ENCODE measurements at places on chromosomes 6 and 20.

- no peak for DNase-seq
Observed at GRCh38 chr20:35592339-35592974, 23.2 kb upstream of the SPAG4 start.

GRCh38 chr6:134934793-134935485 lies 15.0 kb downstream of the ALDH8A1 start:
- no peak for DNase-seq

- DNase-seq = no peak
Observed at GRCh38 chr20:17972121-17972520, 3.3 kb downstream of the MGME1 start.

GRCh38 chr20:25203871-25204320 lies 8.4 kb downstream of the ENTPD6 start:
- DNase-seq = no peak

DNA sequence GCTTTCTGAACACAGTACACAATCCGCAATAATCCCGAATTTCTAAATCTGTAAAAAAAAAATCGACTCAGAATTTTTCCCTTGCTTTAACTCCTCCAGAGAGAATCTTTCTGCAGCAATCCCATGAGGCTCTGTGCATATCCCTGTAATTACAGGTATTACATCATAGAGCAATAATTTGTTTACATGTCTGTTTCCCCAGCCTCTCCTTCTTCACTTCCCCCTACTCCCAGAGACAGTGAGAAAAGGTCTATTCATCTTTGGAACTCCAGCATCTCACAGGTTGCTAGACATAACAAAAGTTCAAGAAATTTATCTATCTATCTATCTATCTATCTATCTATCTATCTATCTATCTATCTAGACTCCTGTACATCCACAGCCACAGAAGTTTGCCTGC lies 26.0 kb downstream of the KLHL31 start:
- DNase-seq = no peak

GRCh38 chr6:55282115-55282514 lies 45.2 kb upstream of the GFRAL start:
- no peak for DNase-seq

- no peak for DNase-seq
Observed at GRCh38 chr6:162226803-162227202, 500.8 kb downstream of the PRKN start.

- no peak for DNase-seq
Observed at GRCh38 chr6:1412901-1413300, 23.5 kb downstream of the FOXF2 start.

GRCh38 chr6:43455531-43456428 lies at the start of gene DLK2:
Gene DLK2 (minus strand): TSS chr6:43455548. CDS start chr6:43454825, 723 bp downstream.
- DNase-seq = peak; percentile 37

GRCh38 chr20:35828434-35828833 lies 56.6 kb downstream of the PHF20 start:
- DNase-seq = no peak

DNA sequence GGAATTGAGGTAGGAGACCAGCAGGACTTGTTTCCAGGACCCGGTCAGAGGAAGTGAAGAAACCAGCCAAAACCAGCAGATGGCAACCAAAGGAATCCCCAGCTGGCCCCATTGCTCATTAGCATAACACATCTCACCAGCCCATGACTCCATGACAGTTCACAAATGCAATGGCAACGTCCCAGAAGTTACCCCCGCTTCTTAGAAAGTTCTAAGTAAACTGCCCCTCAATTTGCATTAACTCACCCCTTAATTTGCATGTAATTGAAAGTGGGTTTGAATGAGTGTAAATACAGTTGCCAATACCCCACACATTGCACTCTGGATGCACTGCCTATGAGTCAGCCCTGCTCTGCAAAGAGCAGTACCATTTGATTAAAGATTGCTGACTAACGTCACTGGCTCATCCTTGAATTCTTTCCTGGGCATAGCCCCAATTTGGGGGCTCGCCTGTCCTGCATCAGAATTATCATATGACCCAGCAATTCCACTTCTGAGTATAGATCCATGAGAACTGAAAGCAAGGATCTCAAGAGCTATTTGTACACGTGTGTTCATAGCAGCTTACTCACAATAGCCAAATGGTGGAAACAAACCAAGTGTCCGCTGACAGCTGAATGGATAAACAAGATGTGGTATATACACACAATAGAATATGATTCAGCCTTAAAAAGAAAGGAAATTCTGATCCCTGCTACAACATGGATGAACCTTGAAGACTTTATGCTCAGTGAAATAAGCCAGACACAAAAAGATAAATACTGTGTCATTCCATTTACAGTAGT lies 36.4 kb downstream of the MYLK4 start:
- peak; percentile 21 for DNase-seq

DNA sequence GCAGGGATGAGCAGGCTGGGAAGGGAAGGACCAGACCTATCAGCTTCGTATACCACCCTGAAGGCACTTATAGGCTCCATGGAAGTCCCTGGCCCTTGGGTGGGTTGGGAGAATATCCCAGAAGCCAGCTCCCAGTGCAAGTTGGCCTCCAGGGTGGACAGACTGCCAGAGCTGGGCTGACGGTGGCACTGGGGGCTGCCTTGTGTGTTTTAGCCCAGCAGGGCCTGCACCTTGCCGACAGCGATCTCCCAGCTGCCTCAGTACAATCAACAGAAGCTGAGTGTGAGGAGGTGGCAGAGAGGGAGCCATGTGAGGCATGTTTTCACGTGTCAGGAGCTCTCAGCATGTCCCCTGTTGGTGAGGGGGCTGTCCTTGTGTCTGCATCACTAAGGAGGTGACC lies 159.5 kb downstream of the VEGFA start:
- DNase-seq = no peak

- DNase-seq = no peak
Observed at GRCh38 chr6:12392490-12392889, 102.3 kb downstream of the EDN1 start.

DNA sequence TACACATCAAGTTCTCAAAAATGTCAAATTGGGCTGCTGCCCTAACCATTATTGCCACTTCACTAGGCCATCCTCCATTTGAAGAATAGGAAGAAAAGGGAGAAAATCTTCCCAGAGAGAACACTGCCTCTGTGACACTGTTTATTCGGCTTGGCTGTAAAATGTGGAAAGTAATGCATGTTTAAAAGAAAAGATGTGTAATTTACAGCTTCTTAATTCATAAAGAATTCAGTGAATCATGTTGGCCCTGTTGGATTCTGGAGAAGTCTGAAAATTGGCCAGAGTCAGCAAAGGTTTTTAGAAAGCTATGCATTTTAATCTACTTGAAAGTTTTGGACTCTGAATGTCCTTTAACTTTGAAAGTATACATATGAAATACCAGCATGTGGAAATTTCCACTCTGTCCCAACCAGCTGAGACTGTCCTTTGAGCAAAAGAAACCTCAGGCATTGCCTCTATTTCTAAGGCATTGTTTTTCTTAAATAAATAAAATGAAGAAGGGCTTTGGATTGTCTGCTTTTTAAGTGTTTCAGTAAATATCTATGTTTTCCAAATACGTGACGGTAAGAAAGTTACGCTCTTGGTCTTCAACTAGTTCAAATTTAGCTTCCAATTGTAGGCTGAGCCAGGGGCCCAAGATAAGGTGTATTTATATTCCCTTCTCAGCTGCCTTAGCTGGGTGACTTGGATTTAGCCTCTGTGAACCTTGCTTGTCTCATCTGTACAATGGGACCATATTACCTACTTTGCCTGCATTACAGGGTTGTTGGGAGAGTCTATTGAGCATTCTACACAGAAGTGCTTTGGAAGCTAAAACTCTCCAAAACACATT lies 222.2 kb downstream of the UST start:
- no peak for DNase-seq

DNA sequence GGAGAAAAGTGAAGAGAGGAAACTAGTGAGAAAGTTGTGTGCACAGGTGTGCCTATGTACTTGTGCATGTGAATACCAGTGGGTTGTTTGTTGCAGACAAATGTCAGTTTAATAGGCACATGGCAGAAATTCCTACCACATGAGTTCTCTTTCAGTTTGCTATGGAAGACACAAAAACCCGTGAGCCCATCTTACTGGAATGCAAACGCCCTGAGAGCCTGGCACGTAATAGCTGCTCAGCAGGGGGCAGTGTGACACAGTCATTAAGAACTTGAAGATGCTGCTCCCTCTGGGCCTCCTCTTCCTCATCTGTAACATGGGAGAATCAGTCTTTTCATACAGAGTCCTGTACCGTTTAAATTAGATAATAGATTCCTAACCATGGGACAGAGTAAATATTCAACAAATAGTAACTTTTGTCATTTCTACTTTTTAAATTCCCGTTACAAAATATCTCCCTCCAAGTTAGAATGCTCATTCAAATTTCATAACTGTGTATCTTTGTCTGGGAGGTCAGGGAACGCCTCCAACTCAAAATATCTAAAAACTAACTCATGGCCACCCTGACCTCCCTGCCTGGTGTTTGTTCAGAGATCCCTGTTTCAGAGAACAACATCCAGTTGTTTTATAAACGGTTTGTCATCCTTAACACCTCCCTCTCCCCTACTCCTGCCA lies 802.9 kb downstream of the MAFB start:
- peak; percentile 77 for DNase-seq

- DNase-seq = no peak
Observed at GRCh38 chr6:159833556-159833955, 33.5 kb downstream of the PNLDC1 start.

GRCh38 chr6:108627692-108628550 lies 67.2 kb downstream of the FOXO3 start:
- DNase-seq = no peak

DNA sequence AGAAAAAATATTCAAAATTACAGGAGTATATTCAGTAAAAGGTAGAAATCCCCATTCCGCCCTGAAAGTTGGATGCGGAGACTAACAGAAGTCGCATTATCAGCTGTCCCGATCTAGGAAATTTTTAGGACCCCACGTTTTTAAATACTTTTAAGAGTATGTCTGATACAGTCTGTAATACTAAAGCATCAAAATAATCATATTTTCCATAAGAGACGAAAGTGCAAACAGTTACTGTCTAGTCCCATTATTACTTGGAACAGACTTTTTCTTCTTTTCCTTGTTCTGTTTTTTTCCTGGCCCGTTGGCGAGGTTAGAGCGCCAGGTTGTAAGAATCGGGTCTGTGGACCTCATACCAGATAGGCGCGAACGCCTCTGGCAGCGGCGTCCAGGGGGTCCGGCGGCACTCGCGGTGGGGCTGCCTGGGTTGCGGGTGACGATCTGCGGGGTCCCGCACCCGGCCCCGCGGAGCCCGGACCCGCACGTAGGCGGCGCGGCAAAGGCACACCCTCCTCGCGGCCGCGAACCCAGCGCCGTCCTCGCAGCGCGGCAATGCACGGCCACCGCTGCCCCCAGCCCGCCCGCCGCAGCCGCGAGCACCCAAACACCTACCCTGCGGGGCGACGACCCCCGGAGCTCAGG lies 460 bp downstream of the PLAGL1 start:
- peak; percentile 9 for DNase-seq

DNA sequence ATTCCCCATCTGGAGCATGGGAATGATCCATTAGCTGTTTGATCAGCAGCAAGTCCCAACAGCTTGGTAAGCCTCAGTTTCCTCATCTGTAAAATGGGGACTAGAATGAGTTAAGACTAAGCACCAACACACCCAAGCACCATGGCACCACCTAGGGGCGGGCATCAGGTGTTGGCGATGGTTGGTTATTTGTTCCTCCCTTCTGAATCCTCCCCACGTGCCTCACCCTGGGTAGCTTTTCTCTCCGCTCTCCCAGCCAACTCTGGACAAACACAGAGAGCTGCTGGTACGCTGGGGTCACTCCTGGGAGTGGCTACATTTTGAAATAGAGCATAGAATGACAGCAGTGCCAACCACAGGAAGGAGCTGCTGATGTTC lies 13.3 kb upstream of the ITPR3 start:
- DNase-seq = no peak

GRCh38 chr6:167962711-167963110 lies 34.8 kb upstream of the KIF25 start:
- DNase-seq = no peak

DNA sequence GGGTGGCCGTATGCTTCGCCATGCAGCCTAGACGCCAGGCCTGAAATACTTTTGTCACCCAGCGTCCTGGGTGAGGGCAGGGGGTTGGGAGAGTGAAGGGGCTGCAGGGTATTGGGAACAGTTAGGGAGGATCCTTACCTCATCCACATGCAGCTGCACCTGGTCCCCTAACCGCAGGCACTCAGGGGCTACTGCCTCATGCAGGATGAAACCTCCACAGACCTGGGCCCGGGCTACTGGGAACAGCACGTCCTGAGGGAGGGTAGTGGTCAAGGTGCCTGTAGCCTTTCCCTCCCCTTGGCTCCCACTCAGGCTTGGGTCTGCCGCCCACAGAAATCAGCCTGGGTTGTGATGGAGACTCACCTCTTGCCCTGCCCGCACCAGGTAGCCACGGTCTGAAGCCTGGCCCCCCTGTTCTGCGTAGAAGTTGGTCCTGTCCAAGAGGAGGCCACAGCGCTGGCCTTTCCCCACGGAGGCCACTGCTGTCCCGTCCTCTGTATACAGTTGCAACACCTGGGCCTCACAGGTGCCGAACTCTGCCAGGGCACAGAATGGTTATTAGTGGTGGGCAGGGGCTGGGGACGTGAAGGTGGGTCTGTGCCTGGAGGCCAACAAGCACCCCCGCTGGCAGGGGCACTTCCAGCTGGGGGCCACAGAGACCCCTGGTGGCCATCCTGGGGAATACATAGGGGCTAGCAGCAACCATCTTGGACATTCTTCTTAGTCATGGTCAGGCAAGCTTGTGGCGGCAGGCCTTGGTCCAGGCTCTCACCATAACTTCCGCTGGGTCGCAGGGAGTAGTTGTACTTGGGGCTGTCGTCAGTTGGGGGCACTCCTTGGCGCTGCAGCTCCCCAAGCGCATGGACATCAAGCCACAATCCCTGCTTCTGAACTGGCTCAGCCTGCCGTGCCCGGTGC lies 8.6 kb downstream of the AARS2 start:
- DNase-seq = peak; percentile 68

DNA sequence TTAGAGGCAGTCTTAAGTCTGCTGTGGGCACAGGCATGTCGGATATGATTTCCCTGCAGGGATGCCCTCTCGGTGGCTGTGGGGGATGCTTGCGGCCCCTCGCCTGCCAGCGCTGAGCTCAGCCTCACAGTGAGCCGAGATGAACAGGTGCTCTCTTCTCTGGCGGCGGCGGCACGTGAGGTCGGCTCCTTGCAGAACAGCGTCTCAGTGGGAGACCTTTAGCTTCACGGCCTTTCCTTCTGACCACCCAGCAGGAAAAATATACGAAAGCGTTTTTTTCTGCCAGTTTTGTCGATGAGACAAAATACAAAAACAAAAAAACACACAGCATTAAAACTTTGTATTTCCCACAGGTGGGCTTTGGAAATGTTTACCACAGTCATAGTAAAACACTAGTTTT lies 23.6 kb downstream of the FOXA2 start:
- peak; percentile 21 for DNase-seq

All from ELF-1 (cell line).